ENCODE measurements at places on chromosomes 6 and 20. TPM values are rescaled to one million over a fixed set of nuclear protein-coding genes. Genes with fewer than 3 reads are reported as not detected.

GRCh38 chr6:112338166-112338709 lies 8.9 kb upstream of the RFPL4B start:
- no peak for DNase-seq

- peak; percentile 17 for DNase-seq
Observed at GRCh38 chr6:119347466-119348095, 2.0 kb downstream of the MAN1A1 start.

The TPX2 gene
- 16.5 TPM for total RNA-seq

The LTB gene
- 30.5 TPM for total RNA-seq

- DNase-seq: no peak
Observed at GRCh38 chr20:64103871-64104666, 3.3 kb downstream of the NPBWR2 start.

The ADTRP gene
- total RNA-seq: 0.47 TPM

- peak; percentile 46 for DNase-seq
Observed at GRCh38 chr20:53609491-53610445, 16.1 kb upstream of the ZNF217 start.

The WFDC10B gene
- total RNA-seq: not detected

DNA sequence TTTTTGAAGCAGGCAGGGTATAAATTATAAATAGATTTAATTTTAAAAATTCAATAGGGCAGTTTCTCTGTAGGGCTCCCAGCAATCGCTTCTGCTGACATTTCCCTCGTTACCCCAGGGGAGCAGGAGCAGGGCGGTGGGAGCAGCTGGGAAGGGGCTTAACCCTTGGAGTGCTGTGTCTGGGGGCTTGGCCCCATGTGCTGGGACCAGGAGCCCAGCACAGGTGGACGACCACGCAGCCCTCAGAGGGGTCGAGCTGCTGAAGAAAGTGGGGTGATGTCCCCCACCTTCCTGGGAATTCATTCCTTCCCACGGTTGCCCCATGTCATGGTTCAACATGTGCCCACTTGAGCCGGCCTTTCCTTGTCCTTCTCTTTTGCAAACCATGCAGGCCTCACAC lies 67.5 kb upstream of the STX16 start:
- no peak for DNase-seq

The ENPP4 gene
- total RNA-seq: 4.9 TPM

DNA sequence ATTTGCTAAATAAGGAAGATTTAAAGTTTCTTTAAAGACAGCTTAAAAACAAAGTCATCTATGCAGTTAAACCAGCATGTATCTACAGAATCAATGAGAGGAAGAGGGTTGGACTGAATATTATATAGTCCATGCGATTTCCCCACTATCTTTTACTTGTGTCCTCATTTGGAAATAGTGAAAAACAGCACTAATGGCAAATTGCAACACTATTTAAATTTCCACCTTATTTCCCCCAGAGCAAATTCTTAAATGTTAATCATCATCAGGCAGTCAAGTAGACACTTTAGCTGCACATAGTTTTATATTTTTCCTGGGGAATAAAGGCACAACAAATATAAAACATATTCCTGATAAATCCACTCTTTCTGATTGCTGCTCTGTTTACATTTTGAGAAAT lies 114.6 kb downstream of the LCA5 start:
- DNase-seq: no peak

The BPIFB4 gene
- total RNA-seq: not detected

GRCh38 chr6:134602123-134602522 lies 284.2 kb upstream of the SGK1 start:
- no peak for DNase-seq

The BMP2 gene
- total RNA-seq: 23.1 TPM

GRCh38 chr6:138372711-138373463 lies 4.8 kb upstream of the SMIM28 start:
- peak; percentile 78 for DNase-seq

DNA sequence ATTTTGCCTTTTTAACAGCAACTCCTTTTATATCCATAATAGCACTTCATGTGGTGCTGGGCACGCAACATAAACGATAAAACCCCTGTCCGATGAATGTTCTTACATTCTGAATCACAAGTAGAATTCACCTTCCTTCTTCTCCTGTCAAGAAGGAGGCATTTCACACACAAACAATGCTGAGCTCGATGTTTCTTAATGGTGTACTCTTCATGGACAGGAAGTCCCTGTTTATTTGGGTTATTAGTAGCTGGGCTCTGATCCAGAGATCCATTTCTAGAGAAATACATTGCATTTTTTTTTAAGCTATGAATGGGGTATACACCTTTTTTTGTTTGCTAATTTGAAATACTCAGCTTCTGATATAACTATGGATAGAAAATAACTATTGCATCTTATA lies 82.4 kb downstream of the PPP1R3G start:
- peak; percentile 64 for DNase-seq

GRCh38 chr20:16930656-16931055 lies 182.5 kb downstream of the OTOR start:
- no peak for DNase-seq

- no peak for DNase-seq
Observed at GRCh38 chr20:54133434-54134427, 40.1 kb downstream of the CYP24A1 start.

GRCh38 chr6:125867483-125867942 lies 76.8 kb downstream of the NCOA7 start:
- no peak for DNase-seq

GRCh38 chr20:38113401-38114325 lies 51.4 kb downstream of the TGM2 start:
- DNase-seq: peak; percentile 68

DNA sequence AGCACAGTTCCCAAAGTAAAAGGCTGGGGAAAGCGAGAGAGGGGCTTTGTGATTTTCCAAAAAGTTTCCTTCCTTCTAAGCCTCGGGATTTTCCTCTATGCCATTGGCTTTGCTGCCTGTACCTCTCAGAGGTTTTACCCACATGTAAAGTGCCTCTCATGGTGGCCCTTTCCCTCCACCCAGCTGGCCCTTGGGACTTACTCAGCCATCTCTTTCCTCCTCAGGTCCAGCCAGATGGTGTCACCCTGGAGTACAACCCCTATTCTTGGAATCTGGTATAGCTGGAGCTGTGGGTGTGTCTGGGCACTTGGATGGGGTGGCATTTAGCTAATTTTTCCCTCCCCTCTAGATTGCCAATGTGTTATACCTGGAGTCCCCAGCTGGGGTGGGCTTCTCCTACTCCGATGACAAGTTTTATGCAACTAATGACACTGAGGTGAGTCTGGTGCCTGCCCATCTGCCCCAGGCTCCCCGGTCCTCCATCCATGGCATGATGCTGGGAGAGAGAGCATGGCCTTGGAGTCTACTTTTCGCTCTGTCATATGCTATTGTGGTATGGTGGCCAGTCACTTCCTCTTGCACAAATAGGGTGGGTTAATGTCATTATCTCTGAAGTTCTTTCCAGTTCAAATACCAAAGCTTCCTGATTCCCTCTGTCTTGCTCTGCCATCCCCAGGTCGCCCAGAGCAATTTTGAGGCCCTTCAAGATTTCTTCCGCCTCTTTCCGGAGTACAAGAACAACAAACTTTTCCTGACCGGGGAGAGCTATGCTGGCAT lies 1.1 kb downstream of the CTSA start:
- DNase-seq: peak; percentile 42

DNA sequence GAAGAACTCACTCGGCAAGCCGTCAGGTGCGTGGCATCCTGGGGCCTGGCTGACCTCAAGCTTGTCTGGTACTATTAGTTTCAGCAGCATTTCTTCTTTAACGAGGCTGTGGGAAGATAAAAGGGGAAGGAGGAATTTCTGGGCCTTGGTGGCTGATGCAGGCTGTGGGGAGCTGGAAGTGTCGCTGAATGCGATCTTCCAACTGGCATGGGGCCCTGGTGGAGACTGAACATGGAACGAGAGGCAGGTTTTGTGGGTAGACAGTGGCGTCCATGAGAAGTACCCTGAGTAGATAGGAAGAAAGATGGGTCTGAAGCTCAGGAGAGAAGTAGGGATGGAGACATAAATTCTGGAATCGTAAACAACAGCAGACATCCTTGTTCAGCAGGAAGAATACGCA lies 23.9 kb downstream of the ERMARD start:
- DNase-seq: no peak

DNA sequence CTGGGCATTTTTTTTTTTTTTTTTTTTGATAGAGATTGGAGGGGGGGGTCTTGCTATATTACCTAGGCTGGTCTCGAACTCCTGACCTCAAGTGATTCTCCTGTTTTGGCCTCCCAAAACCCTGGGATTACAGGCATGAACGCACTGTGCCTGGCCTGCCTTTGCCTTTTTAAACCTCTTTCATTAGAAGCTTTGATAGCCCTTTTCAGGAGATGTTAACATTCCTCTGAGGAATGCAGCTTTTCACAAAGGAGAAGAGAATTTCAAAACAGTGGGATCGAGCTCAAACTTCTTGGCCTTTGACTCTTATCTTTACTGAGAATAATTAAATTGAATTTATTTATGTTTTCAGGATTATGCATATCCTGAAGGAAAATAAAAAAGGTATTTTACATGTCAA lies 31.3 kb downstream of the SLC26A8 start:
- DNase-seq: no peak

The SLC22A16 gene
- total RNA-seq: not detected

DNA sequence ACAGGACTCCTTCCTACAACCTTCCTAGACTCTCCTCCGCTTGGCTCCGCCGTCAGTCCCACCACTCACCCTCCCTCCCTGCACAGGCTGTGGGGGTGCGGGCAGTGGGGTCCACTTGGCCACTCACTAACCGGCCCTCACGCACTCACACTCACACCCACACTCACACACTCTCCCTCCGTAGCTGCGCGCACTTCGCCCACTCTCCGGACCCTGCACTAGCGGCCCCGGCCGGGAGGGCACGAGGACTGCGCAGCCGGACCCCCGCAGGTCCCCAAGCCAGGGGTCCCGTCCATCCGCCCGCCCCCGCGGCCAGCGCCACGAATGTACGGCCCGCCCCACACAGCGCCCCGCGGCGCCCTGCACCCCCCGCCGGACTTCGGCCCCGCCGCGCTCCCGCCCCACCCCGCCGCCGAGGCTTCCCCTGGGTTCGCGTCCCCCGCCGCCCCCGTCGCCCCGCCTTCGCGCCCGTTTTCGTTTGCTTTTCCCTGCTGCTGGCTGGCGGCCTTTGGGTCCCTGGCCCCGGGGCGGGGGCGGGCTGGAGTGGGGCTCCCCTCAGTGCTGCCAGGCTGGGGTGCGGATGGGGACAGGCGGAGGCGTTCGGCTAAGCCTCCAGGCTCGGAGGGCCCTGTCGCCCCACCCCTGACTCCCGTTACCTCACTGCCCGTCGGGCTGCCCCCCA lies 23.0 kb upstream of the SLC22A7 start:
- DNase-seq: no peak

DNA sequence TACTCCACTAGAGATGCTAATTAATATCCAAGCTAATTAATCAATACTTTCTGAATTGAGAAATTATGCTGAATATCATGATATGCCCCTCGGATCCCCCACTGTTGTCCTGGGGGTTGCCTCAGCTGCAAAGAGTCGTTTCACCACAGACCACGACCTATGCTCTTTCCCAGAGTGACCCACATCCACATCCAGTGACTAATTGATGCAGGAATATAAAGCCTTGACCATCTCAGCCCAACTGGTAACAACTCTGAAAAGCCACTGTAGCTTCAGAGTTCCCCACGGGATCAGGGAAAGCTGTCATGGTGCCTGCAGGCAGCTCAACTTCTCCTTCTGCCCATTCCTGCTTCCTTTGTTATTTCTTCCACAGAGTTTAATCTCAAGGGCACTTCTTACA lies 116.9 kb downstream of the RWDD2A start:
- no peak for DNase-seq

Data from dermis blood vessel endothelial cell (primary cell).